ENCODE measurements at places on chromosomes 12 and 14. TPM values are rescaled to one million over a fixed set of nuclear protein-coding genes. Genes with fewer than 3 reads are reported as not detected.
A peak's percentile ranks its signal among the peaks of the same experiment; 100 is the strongest.

- DNase-seq, result no peak
Measured at GRCh38 chr12:94078138-94078723, 70.1 kb upstream of the PLXNC1 start.

PSMB5 gene
- 207 TPM for total RNA-seq

GRCh38 chr12:3140284-3140683, 63.1 kb downstream of the TSPAN9 start:
- peak; percentile 42 for DNase-seq

ZFP36L1 gene
- 180 TPM for total RNA-seq

DNA sequence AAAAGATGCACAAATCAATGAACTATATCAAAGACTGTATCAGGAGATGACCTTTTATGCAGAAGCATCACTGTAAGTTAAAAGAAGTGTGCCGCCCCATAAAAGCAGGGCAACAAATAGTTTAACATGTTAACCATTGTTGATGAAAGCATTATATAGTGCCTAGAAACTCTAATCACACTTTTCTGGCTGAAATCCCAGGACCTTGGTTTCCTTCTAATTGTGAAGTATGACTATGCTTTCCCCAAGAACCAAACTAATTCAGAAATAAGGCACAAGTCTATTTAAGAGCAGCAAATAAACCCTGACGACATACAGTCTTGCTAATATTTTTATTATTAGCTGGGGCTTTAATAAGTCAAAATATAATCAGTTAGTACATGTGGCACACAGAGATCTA, 21.7 kb downstream of the RACGAP1 start:
- no peak for DNase-seq

KIF26A gene
- 0.60 TPM for total RNA-seq

DNA sequence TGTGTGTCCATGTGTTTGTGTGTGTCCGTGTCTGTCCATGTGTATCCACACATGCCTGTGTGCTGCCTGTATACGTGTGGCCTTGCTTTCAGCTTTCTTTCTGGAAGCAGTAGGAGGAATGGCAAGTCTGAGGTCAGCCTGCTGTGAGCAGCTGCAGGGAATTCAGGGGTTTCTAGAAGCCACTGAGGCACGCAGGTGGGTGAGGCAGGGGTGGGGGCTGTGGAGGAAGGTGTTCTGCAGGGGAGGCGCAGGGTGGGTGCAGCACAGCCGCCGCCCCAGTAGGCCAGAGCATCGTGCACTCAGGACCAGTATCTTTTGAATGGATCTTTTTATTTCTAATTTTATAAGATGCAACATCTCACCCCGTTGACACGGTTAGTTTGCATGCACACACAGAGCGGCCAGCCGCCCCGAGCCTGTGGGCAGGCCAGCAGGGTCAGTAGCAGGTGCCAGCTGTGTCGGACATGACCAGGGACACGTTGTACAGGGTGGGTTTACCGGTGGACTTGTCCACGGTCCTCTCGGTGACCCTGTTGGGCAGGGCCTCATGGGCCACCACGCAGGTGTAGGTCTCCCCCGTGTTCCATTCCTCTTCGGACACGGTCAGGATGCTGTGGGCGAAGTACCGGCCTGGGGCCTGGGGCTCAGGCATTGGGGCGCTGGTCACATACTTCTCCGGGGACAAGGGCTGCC, 327.7 kb downstream of the TMEM121 start:
- peak; percentile 58 for DNase-seq

DNA sequence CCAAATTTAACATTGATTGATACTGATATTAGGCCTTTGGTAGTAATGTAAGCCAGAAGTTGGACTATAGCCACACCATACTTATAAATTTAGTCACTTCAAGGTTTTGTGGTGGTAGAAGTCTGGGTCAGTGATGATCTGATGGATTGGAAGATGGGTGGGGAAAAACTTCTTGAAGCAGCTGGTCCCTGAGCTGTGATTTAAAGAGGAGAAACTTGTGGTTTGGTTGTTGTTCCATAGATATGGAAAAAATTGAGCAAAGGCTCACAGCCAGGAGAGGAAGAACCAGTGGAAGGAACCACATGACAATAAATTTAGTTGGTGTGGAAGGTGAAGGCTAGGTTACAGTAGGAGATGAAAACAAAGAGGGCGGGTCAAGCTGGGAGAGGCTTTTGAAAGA, 26.1 kb downstream of the PTHLH start:
- no peak for DNase-seq

DNA sequence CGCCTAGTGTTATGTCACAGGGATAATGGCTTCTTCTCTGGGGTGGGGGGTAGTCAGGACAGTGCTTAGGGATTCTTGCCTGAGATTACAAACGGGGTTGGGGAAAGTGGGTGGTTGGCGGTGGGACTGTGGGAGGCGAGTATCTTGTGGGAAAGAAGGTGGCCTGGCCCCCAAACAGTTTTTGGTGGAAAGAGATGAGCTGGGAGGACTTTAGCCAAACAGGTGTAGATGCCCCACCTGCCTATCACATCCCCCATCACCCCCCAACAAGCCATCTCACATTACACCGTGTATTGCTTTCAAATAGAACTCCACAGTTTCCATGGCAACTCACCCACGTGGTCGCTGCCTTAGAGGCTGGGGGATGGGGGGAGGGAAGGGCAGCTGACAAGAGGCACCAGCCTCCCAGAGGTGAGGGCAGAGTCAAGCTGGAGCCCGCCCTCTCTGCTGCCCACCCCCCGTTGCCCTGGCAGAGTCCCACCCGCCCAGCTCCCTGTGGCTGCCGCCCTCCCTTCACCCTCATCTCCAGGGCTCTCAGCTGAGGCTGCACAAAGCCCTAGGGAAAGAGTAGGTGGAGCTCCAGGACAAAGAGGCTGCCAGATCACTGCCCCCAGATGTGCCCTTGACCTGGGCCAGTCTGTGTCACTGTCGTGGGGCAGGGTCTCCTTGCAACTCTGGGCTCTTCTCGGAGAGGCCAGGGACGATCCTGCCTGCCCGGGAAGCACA, 98.3 kb downstream of the LRRC74A start:
- DNase-seq, result no peak

DNA sequence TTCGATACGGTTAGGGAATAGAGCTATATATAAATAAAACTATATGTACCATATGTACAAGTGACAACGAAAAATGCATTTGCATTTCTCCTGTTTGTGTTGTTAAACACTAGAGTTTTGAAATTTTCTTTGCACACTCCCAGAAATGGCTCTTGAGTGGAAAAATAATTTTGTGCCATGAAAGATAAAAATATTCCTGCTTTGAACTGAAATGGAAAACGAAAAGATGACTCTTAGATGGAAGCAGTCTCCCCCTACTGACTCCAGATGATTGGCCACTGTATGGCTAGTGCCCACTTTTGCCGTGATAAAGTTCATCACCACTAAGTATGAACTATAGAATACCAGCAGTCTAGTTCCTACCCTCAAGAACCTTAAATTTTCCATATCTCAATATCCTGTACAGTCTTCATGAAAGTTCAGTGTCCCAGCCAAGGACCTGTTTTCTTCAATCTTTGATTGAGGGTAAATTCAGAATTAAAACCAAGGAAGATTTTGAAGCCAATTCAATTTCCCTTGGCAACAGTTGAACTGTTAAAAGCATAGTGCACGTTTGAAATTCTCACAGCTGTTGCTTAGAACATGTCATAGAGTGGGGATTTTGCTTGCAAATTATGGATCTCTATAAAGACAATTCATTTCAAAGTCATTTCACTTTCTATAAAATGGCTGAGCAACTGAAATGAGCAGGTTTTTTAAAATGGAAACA, 1.6 kb upstream of the PPP2R5E start:
- no peak for DNase-seq

TBX3 gene
- total RNA-seq, result 2.5 TPM

GRCh38 chr14:39175445-39176262, 600 bp downstream of the PNN start:
- no peak for DNase-seq

GRIN2B gene
- not detected for total RNA-seq

DNA sequence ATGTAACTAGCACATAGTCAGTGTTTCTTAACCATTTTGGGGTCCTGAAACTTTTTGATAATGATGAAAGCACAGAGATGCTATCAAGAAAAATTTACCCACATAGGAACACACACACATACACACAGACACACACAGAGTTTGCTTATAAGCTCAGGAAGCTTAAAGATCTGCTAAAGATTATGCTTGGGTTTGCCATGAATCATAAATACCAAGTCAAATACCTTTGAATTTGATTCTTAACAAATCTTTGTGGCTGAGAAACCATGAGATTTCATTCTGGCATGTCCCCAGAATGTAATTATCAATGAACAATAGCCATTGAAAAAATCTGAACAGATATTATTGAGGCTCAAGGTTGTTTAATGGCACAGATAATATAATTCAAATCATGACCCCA, 89.2 kb downstream of the NTS start:
- DNase-seq, result no peak

DNA sequence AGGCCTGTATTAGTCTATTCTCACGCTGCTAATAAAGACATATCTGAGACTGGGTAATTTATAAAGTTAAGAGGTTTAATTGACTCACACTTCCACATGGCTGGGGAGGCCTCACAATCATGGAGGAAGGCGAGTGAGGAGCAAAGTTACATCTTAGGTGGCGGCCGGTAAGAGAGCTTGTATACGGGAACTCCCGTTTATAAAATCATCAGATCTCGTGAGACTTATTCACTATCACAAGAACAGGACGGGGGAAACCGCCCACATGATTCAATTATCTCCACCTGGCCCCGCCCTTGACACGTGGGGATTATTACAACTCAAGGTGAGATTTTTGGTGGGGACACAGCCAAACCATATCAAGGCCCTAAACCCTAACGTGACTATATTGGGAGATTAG, 110.1 kb downstream of the LLPH start:
- DNase-seq, result no peak

ADAM20 gene
- total RNA-seq, result 0.35 TPM

GRCh38 chr14:49512147-49512551, 74.0 kb downstream of the RPS29 start:
- no peak for DNase-seq

DNA sequence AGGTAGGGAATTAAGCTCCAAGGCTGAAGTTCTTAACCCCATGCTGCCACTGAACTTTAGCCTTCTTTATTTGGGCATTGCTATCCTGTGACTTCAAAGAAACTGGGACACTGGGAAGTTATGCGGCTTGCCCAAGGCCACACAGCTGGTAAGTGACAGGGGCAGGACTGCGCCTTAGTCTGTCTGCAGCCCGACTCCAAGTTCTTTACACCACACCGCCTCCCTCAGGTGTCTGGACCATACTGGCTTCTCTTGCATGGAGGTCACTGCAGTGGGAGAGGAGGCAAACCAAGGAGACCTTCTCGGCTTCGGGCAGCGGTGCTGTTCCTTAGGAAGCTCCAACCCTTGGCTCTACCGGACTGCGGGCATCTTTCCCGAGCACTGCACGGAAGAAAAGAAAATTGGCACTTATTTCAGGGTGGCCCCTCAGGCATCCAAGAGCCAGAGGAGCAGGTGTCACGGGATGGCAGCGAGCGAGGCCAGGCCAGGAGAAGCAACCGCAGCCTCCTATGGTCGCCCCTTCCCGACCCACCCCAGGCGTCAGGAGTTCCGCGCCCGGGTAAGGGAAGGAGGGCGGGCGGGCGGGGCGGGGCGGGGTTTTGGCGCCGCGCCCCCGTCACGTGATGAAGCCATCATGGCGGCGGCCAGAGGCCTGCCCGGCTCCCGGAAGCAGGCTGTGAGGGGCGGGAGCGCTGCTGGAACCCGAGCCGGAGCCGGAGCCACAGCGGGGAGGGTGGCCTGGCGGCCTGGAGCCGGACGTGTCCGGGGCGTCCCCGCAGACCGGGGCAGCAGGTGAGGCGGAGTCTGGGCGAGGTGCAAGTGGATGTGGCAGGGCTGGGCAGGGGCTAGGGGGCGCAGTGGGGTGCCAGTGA, 16.4 kb upstream of the ESPL1 start:
- no peak for DNase-seq

DNA sequence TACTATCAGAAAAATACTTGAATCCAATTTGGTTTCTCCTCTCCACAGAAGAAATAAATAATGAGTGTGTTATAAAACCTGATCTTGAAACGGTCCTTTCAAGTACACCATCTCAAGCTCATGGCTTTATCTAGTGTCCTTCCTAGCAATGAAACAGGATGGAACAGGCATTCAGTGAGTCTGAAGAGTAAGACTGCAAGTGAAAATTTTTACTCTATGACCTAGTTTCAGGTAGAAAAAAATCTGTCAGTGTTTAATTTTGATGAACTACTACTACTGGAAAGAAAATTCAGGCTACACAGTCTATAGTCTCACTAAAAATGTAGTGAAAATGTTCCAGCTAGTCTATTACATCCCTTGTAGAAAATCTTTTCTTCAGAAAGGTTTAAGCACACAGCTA, 7.7 kb downstream of the CBX5 start:
- DNase-seq, result no peak

DNA sequence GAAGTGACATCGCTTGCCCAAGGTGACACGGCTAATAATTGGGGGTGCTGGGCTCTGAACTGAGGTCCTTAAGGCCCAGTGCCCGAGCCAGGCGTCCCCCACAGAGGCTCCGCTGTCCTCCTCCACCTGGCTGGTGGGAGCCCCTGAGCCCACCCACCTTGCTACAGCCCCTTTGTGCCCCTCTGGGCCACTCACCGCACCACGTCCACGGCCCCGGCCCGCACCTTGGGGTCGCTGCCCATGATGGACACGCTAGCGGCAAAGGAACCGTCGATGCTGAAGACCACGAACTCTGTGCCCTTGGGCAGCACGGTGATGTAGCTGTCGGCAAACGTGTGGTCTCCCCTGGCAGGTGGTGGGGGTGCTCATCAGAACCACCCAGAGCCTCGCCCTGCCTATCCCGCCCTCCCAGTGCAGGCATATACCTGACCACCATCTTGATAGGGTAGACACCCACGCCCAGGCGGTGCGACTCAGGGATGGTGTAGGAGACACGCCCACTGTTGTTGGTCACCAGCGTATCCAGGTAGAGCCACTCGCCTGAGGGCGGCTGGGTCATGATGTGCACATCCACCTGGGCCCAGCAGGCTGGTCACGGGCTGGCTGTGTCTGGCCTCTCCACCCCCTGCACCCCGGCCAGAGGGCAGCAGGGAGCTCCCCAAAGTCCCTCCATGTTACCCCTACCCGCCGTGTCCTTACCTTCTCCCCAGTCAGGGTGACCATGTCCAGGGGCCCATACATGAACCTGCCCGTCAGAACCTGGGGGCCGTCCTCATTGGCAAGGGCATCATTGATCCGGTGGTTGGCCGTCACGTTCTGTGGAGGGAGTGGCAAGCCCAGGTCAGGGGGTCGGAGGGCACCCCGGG, 6.8 kb downstream of the ARL6IP4 start:
- DNase-seq, result no peak

- DNase-seq, result no peak
Measured at GRCh38 chr14:75439989-75440388, 12.2 kb downstream of the JDP2 start.

- DNase-seq, result no peak
Measured at GRCh38 chr14:55579724-55580469, at the start of gene KTN1. Gene KTN1 (plus strand): TSS chr14:55580207. CDS start chr14:55612049, 31,842 bp downstream.

DNAI7 gene
- 0.44 TPM for total RNA-seq

KRT79 gene
- 0.31 TPM for total RNA-seq

GRCh38 chr12:62977883-62978282, 42.9 kb upstream of the PPM1H start:
- DNase-seq, result no peak

- no peak for DNase-seq
Measured at GRCh38 chr14:21136024-21136423, 19.8 kb downstream of the OR5AU1 start.

- DNase-seq, result no peak
Measured at GRCh38 chr12:93279565-93280412, 97.9 kb upstream of the NUDT4 start.

All from chondrocyte (in vitro differentiated cells).